GM19239 (cell line): ENCODE measurements at places on chromosomes 3 and 15.

GRCh38 chr3:15023719-15024118 lies 41.4 kb downstream of the MRPS25 start:
- no peak for DNase-seq

DNA sequence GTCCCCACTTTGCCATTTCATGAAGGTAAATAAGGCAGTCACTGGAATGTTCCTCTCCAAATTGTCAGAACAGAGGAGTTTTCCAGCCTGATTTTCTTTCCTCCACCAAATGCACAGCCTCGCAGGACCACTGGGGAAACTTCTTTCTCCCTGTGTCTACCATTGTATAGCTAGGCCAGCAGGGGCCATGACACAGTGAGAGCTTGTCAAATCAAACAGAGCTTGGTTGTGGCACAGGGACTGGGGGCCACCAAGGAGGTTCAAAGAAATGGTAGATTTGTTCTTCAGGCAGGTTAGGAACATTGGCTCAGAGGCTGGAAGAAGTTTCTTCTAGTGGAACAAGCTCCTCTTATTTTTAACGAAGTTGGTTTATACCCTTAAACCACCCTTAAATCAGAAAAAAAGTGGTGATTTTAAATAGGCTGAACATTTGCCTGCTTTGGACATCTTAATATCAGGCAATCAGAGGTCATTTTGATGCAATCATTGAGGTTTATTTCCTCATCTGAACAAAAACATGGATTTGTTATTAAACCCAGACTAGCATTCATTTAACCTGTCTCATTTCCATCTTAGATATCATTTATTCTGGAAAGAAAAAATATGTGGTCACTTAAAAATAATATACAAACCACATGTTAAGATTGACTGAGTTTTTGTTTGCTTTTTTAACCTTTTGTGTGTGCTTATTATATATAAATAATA lies 105.6 kb downstream of the GTPBP8 start:
- DNase-seq = no peak

- DNase-seq = no peak
Observed at GRCh38 chr3:112627919-112628466, 12.9 kb downstream of the CCDC80 start.

DNA sequence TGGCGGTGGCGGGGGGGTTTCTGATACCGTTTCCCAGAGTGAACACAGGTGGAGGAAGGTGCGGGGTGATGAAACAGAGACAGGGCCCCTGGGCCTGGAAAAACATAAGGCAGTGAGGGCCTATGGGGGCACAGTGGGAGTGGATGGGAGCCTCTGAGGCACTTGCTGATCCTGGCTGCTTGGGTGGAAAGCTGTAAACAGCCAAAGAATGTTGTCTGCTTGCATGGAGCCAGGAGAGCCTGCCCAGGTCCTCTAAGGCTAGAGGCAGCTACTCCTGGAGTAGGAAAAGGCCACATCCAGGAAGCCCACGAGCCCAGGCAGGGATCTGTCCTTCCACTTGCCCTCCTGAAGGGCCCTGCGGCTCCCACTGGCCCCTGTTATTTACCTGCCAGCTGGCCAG lies 2.9 kb upstream of the SEMA3B start:
- no peak for DNase-seq

GRCh38 chr15:99481113-99481950 lies 84.5 kb upstream of the MEF2A start:
- no peak for DNase-seq

- DNase-seq = no peak
Observed at GRCh38 chr3:158820521-158820920, 18.7 kb downstream of the MFSD1 start.
